HFFc6 (cell line): ENCODE measurements at places on chromosomes 7 and 10.
A peak's percentile ranks its signal among the peaks of the same experiment; 100 is the strongest.

DNA sequence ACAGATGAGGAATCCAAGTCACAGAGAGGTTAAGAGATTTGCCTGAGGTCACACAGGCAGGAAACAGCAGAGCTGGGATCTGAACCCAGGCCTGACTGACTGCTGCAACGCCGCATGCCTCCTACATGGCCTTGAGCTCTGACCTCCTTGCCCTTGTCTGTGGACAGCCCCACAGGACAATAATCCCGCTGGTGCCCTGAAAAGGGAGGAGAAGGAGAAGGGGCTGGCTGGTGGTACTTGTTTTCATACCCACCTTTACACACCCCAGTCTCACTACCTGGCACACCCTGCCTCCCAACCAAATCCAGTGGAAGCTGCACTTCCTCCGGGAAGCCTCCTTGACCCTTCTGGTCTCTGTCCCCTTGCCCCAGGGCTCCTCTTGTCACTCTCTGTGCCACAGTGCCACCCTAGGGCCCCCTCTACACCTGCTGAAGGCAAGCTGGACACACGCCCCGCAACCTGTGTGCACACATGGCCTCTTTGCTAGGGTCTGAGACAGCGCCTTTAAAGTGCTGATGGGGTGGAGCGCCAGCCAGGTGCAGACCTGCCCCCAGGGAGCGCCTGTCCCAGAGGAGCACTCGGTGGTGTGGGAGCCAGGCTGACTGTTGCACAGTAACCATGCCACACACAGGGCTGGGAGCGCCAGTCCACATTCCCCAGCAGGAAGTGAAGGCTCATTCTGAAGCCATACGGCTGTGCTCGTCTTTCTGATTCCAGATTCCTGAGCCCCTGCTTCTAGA lies 38.6 kb downstream of the ZCCHC24 start:
- peaks cover 6% of the 10 kb centered on the region for H3K27me3 ChIP-seq
- H3K27ac ChIP-seq: peak overlapping the region; percentile 49; the same call in 1 of the 2 replicates
- H3K4me3 ChIP-seq: no peak overlapping the region
- peaks cover 74% of the 10 kb centered on the region for H3K4me1 ChIP-seq

GRCh38 chr10:49050366-49050765 lies 65.0 kb downstream of the VSTM4 start:
- H3K27ac ChIP-seq: no peak overlapping the region
- H3K4me1 ChIP-seq: no peaks in the 10 kb centered on the region
- no peaks in the 10 kb centered on the region for H3K36me3 ChIP-seq

- no peak overlapping the region for H3K4me3 ChIP-seq
- no peak overlapping the region for H3K27ac ChIP-seq
- H3K27me3 ChIP-seq: peaks cover 5% of the 10 kb centered on the region; the same call in 1 of the 2 replicates
- no peak for DNase-seq
Measured at GRCh38 chr10:24358022-24358421, 149.1 kb downstream of the KIAA1217 start.

DNA sequence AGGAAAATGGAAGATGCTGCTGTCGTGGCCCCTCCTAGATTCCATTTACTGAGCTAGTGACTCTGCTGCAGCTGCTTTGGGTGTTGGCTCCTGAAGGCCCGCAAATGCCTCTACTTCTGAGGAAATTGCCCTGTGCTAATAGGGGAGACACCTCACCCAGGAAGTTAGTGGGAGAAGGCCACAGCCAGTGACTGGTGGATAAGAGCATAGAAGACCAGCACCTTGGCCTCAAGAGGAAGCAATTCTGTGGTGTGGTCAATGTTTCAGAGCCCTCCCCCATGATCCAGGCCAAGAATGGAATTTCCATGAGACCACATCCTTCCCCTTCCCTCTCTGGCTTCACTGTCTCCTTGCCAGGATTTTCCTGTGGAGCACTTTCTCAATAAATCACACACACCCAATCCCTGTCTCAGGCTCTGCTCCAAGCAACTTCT lies 25.0 kb upstream of the FZD1 start:
- peak overlapping the region; percentile 62 for H3K4me3 ChIP-seq
- peak; percentile 74 for DNase-seq
- peak overlapping the region; percentile 88 for H3K27ac ChIP-seq
- peaks cover 62% of the 10 kb centered on the region for H3K4me1 ChIP-seq

- no peaks in the 10 kb centered on the region for H3K4me1 ChIP-seq
- DNase-seq: peak; percentile 16
- no peaks in the 10 kb centered on the region for H3K36me3 ChIP-seq
- no peak overlapping the region for H3K27ac ChIP-seq
- no peaks in the 10 kb centered on the region for H3K27me3 ChIP-seq
Measured at GRCh38 chr10:64396105-64396708, 875.0 kb downstream of the REEP3 start.

- DNase-seq: no peak
- peaks cover 3% of the 10 kb centered on the region; the same call in 1 of the 2 replicates for H3K27me3 ChIP-seq
- no peak overlapping the region for H3K27ac ChIP-seq
- H3K4me1 ChIP-seq: no peaks in the 10 kb centered on the region
- H3K36me3 ChIP-seq: no peaks in the 10 kb centered on the region
Measured at GRCh38 chr7:158494162-158494586, 93.4 kb downstream of the PTPRN2 start.

GRCh38 chr10:133249094-133249780 lies 11.6 kb downstream of the VENTX start:
- no peak overlapping the region for H3K27ac ChIP-seq
- no peak for DNase-seq
- H3K36me3 ChIP-seq: no peaks in the 10 kb centered on the region
- no peak overlapping the region for H3K4me3 ChIP-seq
- H3K4me1 ChIP-seq: no peaks in the 10 kb centered on the region
- H3K27me3 ChIP-seq: peaks cover 15% of the 10 kb centered on the region

GRCh38 chr10:26739071-26739631 lies 41.6 kb downstream of the PDSS1 start:
- peaks cover 33% of the 10 kb centered on the region for H3K36me3 ChIP-seq
- peaks cover 2% of the 10 kb centered on the region; the same call in 1 of the 2 replicates for H3K27me3 ChIP-seq
- no peak overlapping the region; the same call in 1 of the 2 replicates for H3K4me3 ChIP-seq
- H3K27ac ChIP-seq: 0 out of 2 replicates have a peak overlapping the region, but pooled peaks have one; percentile 13
- H3K4me1 ChIP-seq: peaks cover 14% of the 10 kb centered on the region
- DNase-seq: no peak

DNA sequence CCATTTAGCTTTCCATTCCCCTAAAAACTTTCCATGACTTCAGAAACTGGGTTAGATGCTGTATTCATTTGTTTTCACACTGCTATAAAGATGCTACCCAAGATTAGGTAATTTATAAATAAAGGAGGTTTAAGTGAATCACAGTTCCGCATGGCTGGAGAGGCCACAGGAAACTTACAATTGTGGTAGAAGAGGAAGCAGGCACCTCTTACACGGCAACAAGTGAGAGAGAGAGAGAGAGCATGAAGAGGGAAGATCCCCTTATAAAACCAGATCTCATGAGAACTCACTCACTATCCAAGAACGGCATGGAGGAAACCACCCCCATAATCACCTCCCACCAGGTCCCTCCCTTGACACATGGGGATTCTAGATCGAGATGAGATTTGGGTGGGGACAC lies 336.8 kb downstream of the TFEC start:
- no peak overlapping the region for H3K4me3 ChIP-seq
- H3K27ac ChIP-seq: no peak overlapping the region
- no peaks in the 10 kb centered on the region for H3K36me3 ChIP-seq
- no peak for DNase-seq
- H3K4me1 ChIP-seq: no peaks in the 10 kb centered on the region

DNA sequence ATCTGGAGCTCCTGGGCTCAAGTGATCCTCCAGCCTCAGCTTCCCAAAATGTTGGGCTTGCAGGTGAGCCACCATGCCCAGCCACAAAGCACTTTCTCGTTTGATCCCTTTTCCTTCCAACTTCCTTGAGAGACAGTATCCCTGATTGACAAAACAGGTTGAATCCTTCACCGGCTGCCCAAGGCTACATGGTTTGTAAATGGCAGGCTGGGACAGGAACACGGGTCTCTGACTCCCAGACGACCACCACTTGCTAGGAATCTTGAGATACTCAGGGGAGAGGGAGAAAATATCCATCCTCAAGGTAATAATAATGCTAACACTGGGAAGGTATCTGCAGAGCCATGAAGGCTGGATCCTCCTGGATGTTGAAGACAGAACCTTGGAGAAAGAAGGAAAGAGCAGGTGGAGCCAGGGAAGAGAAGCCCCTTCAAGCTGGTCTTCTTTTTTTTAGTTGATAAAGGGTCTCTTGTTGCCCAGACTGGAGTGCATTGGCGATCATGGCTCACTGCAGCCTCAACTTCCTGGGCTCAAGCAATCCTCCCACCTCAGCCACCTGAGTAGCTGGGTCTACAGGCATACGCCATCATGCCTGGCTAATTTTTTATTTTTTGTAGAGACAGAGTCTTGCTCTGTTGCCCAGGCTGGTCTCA lies 19.8 kb downstream of the MMRN2 start:
- no peak for DNase-seq
- no peaks in the 10 kb centered on the region for H3K36me3 ChIP-seq
- no peak overlapping the region for H3K27ac ChIP-seq
- H3K4me3 ChIP-seq: peak overlapping the region; percentile 27; the same call in 1 of the 2 replicates
- peaks cover 4% of the 10 kb centered on the region; the same call in 1 of the 2 replicates for H3K27me3 ChIP-seq

- peaks cover 24% of the 10 kb centered on the region for H3K4me1 ChIP-seq
- H3K36me3 ChIP-seq: no peaks in the 10 kb centered on the region
- no peaks in the 10 kb centered on the region for H3K27me3 ChIP-seq
- 0 out of 2 replicates have a peak overlapping the region, but pooled peaks have one; percentile 78 for H3K27ac ChIP-seq
- DNase-seq: peak; percentile 82
Measured at GRCh38 chr7:21617916-21618390, 75.1 kb downstream of the DNAH11 start.

GRCh38 chr10:26314265-26315013 lies 97.9 kb downstream of the GAD2 start:
- H3K4me3 ChIP-seq: no peak overlapping the region
- peaks cover 2% of the 10 kb centered on the region; the same call in 1 of the 2 replicates for H3K27me3 ChIP-seq
- H3K4me1 ChIP-seq: no peaks in the 10 kb centered on the region
- DNase-seq: no peak
- H3K27ac ChIP-seq: no peak overlapping the region

GRCh38 chr10:121658611-121659010 lies 60.4 kb upstream of the FGFR2 start:
- H3K27ac ChIP-seq: no peak overlapping the region
- peaks cover 3% of the 10 kb centered on the region for H3K27me3 ChIP-seq
- no peak for DNase-seq

DNA sequence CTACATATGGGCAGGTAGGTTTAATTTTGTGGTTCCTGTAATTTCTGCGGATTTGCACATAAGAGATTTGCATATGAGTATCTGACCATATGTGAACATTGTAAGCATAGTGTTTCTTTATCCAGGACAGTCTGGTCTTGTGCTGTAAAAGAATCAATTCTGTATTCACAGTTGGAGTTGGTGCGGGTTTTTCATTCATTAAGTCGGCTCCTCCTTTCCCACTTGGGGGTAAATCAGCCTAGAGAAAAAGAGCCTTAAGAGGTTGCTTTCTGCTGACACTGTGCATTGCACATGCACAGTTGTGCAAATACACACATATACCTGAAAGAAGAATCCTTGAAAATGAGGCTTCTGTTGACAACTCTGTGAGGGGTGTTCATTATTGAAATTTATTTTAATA lies 6.1 kb upstream of the CYP26C1 start:
- H3K4me3 ChIP-seq: no peak overlapping the region
- H3K4me1 ChIP-seq: no peaks in the 10 kb centered on the region
- no peak overlapping the region for H3K27ac ChIP-seq
- no peaks in the 10 kb centered on the region for H3K27me3 ChIP-seq
- no peaks in the 10 kb centered on the region for H3K36me3 ChIP-seq
- no peak for DNase-seq

DNA sequence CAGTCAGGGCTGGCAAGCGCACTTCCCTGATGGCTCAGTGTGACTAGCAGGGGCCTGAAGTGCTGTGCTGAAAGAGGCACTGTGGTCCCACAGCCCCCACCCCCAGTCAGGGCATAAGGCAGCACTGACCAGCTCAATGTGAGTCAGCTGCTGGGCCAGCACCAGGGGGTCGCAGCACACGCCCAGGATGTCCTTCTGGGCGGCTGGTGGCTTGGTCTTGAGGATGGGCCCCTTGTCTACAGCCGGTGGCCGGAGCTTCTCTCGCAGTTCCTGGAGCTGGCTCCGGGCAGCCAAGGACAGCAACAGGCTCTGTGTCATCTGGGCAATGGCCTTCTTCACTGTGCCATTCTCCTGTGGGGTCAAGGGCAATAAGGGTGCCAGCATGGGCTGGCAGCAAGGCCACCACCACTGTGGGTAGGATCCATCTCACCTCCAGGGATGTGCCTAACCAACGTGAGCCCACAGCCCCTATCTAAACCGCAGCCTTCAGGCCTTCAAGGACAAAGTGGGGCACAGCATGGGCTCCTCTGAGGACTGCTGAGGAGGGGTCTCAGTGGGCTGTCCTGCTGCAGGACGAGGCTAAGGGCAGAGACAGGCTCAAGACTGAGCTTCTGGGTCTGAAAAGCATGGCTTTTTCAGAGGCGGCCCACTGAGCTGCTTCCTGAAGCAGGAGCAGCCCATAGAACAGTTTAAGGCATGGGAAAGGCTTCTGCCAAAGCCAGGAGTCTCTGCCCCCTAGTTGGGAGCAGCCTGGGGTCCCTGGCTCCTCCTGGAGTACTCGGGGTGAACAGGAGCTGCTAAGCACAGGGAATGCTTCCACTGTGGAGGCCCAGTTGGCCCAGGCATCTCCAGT lies 62.5 kb downstream of the CSGALNACT2 start:
- H3K27me3 ChIP-seq: peaks cover 5% of the 10 kb centered on the region; the same call in 1 of the 2 replicates
- H3K27ac ChIP-seq: no peak overlapping the region
- no peak overlapping the region for H3K4me3 ChIP-seq
- DNase-seq: no peak
- H3K4me1 ChIP-seq: no peaks in the 10 kb centered on the region
- H3K36me3 ChIP-seq: no peaks in the 10 kb centered on the region
